ENCODE measurements at places on chromosomes 13 and 19. TPM values are rescaled to one million over a fixed set of nuclear protein-coding genes. Genes with fewer than 3 reads are reported as not detected.

DNA sequence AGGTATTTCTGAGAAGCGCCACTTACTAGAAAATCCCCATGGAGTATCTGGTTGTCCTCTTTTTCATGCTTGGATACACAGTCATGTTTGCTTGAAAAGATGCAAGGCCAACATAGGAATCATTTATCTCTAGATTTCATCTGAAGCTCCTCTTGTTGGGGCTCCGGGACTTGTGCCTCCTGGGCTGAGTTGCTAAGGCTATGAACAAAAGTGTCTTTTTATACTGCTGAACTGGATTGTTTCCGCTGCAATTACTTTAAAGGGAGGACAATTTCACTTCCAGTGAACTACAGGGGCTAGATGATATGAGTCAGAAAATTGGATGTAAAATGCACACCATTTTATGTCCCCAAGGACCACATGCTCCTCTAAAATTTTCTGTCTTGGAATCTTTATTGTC lies 114.1 kb downstream of the TNFSF13B start:
- DNase-seq, result no peak

DNA sequence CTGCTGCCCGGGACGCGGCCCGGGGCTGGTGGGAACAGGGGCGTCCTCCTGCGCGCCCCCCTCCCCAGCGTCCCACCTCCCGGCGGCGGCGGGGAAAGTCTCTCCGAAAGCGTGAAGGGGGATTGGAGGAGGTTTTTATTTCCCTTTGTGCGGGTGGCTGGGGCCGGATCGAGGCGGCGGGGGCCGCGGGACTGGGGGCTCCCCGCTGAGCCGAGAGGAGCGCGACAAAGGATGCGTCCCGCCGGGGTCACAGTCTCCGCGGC lies 132 bp downstream of the SHD start:
- DNase-seq, result no peak

DNA sequence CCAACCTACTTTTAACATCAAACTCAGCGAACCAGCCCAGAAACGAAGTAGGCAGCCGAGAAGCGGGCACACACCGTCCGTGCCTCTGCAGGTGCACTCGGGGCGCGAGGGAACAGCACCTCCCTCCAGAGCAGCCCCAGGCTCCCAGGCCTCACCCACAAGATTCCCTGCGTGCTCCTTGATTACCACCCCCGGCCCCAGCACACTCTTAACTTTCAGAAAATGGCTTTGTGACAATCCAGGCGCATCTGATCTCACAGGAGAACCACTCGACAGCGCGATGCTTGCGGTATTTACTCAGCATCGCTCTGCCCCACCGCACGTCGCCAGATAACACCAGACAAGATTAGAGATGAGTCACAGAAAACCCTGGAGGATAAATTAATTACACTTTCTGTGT lies 134.9 kb upstream of the SPACA7 start:
- no peak for DNase-seq

DNA sequence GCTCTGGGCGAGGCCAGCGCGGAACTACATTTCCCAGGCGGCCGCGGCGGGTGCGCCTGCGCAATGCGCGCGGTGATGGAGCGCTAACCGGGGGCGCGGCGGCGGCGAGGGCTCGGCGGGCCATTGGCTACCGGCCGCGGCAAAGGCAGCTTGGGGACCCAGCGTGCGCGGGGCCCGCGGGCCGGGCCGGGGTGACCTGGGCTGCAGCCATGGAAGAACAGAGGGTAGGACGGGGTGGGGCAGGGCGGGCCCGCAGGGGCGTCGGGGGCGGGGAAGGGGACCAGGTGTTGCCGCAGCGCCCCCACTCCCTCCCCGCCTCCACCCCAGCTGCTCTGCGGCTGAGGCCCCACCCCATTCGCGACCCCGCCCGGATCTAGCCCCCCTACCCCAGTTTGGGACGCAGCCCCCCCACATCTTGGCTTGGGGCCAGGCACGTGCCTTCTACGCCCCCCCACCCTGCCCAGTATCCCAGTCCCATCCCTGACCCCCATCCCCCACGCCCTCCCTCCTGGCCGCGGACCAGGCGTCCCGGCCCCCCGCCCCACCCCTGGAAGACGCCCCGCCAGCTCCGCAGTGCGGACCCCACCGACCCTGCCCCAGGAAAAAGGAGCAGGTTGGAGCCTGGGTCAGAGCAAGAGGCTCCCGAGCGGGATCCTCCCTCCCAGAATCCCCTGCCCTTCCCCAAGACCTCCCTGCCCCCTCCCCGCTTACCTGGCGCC lies at the start of gene FSD1:
FSD1 (plus strand) TSS at position 61 of the 719 bp plus-strand sequence; CDS start at position 210, 149 bp downstream.
- peak; percentile 23 for DNase-seq

GRCh38 chr13:87671753-87672605 lies 808 bp downstream of the SLITRK5 start:
- no peak for DNase-seq

- no peak for DNase-seq
These were observed at the start of gene ONECUT3 for GRCh38 chr19:1752757-1753728. ONECUT3 (plus strand) TSS chr19:1753506; CDS start chr19:1753663, 157 bp downstream.

DNA sequence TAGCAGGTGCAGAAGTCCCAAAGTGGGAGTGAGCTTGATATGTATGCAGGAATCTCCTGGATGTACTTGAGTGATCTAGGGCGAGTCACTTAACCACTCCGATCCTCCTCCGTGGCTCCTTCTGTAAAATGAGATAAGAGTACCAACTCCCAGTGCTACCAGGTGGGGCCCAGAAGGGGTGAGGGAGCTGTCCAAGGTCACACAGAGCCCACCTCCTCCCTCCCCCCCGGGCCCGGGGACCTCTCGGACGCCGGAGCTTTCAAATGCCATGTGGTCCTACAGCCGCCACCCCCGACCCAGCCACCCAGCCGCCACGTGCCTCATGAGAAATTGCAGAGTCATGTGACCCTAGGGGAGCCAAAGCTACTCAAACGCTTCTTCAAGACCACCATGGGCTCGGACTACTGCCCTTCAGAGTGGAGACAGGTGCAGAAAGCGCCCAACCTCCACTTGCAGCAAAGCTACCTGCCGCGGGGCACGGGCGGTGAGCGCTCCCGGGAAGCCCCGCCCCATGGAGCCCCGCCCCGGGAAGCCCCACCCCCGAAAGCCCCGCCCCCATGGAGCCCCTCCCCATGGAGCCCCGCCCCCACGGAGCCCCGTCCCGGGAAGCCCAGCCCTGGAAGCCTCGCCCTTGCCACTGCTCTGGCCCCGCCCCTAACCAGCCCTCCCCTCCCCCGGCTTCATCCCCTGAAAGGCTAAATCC lies 10.1 kb upstream of the ZNF358 start:
- no peak for DNase-seq

DNA sequence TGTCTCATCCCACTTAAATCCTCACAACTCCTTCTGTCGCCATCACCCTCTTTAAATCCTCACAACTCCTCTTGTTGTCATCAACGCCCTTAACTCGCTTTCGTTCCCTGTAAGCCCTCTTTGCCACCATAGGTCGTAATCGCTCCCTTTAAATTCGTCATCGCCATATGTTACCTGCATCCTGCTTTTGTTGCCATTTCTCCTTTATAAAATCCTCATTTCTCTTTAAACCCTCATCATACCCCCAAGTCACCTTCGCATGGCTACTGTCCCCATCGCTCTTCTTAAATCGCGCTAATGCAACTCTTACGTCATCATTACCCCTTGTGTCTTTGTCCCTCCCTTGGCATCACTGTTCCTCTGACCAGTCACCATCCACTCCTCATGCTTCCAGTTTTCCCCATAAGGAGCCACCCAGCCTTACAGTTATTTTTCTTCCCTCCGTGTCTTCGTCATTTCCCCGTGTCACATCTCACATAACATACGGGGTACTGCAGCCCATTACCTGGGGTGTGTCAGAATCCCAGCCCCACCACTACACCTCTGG lies 539 bp downstream of the PLD3 start:
- peak; percentile 72 for DNase-seq

DNA sequence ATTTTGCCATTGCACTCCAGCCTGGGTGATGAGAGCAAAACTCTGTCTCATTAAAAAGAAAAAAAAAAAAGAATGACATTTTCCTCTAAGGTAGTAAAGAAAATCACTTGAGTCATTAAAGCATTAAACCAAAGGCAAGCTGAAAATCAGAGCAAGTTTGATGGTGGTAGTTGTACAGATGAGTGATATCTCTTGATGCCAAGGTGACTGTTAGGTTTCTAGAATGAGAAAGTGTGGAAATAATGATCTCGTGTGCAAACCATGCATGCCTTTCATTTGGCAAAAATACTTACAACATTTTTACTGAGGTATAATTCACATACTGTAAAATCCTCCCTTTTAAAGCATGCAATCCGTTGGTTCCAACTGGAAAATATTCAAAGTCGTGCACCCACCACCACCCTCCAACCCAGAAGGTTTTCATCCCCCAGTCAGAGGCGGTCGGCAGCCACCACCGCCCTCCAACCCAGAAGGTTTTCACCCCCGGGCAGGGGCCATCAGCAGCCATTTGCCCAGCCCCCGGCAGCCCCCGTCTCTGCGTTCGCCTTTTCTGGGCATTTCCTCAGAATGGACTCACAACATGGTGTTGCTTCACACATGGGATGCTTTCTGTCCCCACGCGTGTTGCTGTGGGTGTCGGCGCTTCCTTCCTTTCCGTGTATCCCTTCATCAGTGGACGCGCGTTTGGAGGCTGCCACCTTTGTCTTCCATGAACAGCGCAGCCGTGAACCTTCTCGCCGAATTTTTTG lies 90.2 kb downstream of the ATP11A start:
- peak; percentile 29 for DNase-seq

GRCh38 chr13:46181840-46182490 lies at the start of gene LCP1:
LCP1 (minus strand) TSS chr13:46182177; CDS start chr13:46159662, 22,515 bp downstream.
- DNase-seq, result no peak

- no peak for DNase-seq
These were observed 7.8 kb upstream of the CEACAM5 start for GRCh38 chr19:41700381-41701195.

- no peak for DNase-seq
These were observed 37.4 kb upstream of the KLF12 start for GRCh38 chr13:74171641-74172040.

- DNase-seq, result peak; percentile 70
These were observed 22.4 kb downstream of the EPSTI1 start for GRCh38 chr13:42969565-42970172.

DNA sequence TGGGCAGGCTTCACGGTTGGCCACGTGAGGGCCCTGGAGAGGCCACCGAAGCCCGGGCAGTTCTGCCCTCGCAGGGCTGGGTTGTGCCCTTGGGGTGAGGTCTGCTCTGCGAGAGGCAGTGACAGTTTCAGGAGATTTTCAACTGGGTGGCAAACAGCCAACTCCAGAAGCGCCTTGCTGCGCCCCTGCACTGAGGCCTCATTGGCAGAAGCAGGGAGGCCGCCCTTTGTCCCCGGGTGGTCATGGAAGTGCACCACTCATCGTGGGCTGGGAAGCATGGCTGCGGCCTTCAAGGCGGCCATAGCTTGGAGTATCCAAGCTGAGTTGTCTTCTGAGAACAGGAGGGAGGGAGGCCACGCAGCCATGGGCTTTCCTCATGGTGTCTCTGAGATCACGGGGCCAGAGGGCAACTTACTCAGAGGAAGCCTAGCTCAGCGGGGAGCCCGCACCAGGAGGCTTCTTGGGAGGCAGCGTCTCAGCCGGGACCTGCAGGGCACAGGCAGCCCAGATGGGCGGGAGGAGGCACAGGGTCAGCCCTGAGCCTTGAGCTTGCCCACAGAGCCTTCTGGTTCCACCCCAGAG lies 14.8 kb downstream of the PLEKHJ1 start:
- DNase-seq, result no peak

- no peak for DNase-seq
These were observed 796.9 kb downstream of the SLITRK1 start for GRCh38 chr13:83085186-83085900.

DNA sequence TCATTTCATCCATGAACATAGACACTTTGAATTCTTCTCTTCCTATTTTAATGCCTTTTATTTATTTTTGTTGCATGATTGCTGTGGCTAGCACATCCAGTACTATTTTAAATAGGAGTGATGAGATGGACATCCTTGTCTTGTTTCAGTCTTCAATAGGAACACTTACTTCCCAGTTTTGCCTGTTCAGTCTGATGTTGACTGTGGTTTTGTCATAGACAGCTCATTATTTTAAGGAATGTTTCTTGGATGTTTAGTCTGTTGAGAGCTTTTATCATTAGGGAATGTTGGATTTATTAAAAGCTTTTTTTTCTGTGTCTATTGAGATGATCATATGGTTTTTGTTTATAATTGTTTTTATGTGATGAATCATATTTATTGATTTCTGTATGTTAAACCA lies 586.6 kb downstream of the SLITRK1 start:
- DNase-seq, result no peak

- no peak for DNase-seq
These were observed 5.1 kb downstream of the POU4F1 start for GRCh38 chr13:78598116-78598781.

DNA sequence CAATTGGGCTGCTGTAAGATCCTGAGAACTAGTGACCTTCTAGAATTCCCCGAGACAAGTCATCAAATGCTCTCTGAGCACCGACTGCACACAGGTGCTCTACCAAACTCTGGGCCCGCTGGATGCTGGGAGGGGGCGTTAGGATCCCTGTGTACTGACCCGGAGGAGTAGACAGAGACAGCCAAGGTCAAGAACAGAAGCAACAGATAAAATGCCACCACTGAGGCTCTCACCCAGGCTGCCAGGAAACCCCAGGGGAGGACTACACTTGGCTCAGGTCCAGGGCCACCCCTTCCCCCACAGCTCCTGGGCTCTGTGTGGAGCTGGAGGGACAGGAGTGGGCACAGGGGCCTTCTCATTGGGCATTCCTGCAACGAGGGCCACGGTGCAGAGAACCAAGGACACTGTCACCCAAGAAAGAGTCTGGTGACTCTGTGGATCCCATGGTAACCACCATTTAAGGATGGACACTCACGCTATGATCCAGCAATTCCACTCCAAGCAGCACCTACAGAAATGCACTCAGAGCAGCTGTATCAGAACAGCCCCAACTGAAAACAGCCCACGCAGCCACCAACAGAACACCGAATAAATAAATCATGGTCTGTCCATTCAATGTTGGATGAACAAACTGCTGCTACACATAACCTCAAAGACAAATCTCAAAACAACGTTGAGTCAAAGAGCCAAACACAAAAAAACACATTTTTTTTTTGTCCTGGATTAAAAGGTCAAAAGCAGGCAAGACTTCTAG lies 16.8 kb upstream of the SLC35E1 start:
- DNase-seq, result no peak

- no peak for DNase-seq
These were observed 67.4 kb upstream of the EDNRB start for GRCh38 chr13:77985866-77986636.

- DNase-seq, result no peak
These were observed 15.4 kb downstream of the COMP start for GRCh38 chr19:18775586-18776287.

- DNase-seq, result peak; percentile 27
These were observed 123.1 kb downstream of the ITGBL1 start for GRCh38 chr13:101575581-101575980.

DACH1 gene
- 0.44 TPM for total RNA-seq

SPRED3 gene
- total RNA-seq, result under 0.01 TPM

NFIC gene
- 11.7 TPM for total RNA-seq

RPL36 gene
- 763 TPM for total RNA-seq

KCNN4 gene
- not detected for total RNA-seq

TNNI3 gene
- not detected for total RNA-seq

ZSCAN1 gene
- total RNA-seq, result not detected

CD70 gene
- total RNA-seq, result not detected

FLT3 gene
- total RNA-seq, result not detected

B3GNT8 gene
- 2.2 TPM for total RNA-seq

Data from lung microvascular endothelial cell (primary cell).